ENCODE measurements at places on chromosomes 1 and 21. TPM values are rescaled to one million over a fixed set of nuclear protein-coding genes. Genes with fewer than 3 reads are reported as not detected.
A peak's percentile ranks its signal among the peaks of the same experiment; 100 is the strongest.

DNA sequence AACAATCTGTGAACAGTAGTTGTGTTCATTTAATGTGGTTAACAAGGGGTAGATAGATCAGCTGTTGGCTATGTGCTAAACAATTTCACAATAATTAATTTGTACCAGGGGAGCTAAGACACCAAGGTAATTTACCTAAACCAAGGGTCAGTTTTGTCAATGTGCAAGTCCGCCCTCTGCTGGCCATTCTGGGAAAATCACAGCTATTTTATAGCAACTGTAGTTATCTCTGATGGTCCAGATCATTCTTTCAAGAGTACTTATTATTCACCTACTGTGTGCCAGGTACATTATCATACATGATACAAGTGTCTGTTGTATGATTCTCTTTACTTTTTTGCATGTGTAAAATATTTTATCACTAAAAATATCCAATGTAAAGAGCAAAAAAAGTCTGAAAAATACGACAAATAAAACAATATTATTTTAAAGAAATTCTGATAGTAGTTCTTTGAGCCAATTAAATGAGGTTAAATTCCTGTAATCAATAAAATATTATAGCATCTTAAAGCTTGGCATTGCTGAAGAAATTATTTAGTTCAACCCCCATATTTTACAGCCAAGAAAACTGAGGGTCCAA lies 312.3 kb upstream of the FAM78B start:
- peak; percentile 37 for DNase-seq

DNA sequence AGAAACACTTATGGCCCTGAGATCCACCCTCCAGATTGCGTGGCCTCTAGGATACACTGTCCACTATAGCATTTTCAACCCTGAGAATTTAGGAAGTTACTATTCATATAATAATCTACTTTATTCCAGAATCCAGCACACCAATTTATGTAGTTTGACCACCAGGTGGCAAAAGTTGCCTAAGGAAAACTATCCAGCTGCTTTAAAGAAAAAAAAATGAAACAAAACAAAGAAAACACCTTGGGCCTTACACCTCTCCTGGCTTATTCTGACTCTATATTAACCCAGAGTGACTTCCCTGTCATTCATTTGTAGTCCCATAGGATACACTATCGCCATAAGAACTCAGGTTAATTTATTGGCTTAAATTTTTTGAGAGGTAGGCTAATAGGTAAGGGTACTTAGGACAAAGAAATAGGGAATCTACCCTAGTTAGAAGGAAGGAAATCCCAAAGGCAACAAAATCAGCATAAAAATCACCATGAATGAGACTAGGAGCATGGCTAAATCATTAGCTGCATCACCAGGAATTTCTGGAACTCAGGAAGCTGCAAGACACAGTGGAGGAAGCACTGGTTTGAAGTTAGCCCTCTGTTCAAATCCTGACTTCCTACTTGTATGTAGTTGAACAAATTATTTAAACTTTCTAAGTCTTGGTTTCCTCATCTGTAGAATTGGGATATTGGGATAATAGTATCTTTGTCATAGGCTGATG lies 107.5 kb downstream of the SPAG17 start:
- DNase-seq: no peak

GRCh38 chr1:76955652-76956051 lies 88.4 kb downstream of the ST6GALNAC5 start:
- no peak for DNase-seq

The PCP4L1 gene
- not detected for polyA plus RNA-seq

The SYTL1 gene
- polyA plus RNA-seq: 105 TPM

All from naive thymus-derived CD4-positive, alpha-beta T cell (primary cell).